ENCODE measurements at places on chromosomes 4 and X.

- no peak for DNase-seq
Measured at GRCh38 chr4:104451573-104451972, 43.1 kb downstream of the CXXC4 start.

DNA sequence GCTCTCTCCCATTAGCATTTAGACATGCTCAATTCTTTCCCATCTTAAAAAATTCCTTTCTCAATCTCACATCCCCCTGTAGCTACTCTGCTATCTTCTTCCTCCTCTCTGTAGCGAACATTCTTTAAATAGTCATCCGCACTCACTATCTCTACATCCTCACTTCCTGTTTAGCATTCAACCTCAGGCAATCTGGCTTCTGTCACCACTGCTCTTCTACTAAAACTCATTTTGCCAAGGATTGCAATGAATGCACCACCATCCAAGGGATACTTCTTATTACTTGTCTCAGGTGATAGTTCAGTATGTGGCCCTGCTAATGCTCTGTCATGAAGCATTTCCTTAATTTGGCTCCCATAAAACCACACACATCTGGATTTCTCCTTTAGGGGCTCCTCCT, 10.9 kb upstream of the TET2 start:
- DNase-seq: no peak

GRCh38 chr4:153520801-153521329, 54.7 kb downstream of the TMEM131L start:
- DNase-seq: no peak

DNA sequence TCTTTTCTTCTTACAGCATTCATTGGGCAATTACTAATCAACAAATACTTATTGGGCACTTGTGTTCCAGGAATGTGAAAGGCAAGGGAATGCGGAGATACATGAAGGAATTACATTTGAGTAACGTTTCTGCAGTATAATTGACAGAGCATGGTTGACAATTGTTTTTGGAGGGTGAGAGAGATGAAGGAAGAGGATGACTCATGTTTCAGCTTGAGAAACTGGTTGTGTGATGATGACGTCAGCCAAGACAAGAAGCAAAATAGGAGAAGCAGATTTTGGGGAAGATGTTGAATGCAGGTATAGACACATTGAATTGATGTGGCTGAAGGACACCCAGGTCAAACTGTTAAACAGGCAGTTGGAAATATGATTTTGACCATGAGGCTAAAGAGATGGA, 8.0 kb upstream of the CPEB2 start:
- DNase-seq: no peak

- no peak for DNase-seq
Measured at GRCh38 chr4:38003102-38003501, 42.9 kb downstream of the PTTG2 start.

DNA sequence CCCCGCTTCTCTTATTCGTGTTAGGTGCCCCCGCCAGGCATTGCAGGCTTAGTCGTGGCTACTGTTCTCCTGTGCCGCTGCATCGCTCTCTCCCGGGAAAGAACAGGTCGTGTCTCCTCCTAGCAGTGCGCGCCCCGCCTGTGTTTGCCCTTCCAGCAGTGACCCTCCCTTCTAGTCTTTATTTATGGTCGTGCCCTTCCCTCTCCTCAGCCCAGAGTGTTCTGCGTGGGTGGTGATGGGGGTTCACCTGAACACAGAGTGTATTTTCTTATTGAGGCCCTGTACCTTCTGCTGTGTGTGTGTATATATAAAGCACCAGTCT, 15.2 kb downstream of the USP11 start:
- no peak for DNase-seq

DNA sequence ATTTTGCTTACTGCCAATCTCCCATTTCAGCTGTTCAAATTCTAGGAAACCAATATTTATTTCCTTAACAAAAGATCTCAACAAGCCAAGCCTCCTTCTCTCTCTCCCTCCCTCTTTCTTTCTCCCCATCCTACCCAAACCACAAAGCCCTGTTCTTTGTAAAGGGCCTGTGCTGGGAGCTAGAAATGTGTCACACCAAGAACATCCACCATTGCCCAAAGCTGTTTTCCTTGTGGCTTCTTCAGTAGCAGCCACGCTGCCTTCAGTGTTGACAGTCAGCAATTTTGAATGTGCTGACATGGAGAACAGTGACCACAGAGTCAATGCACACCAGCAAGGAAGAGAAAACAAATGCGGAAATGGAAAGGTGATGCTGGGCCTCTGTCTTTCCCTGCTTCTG, 203.0 kb downstream of the MAML3 start:
- no peak for DNase-seq

- DNase-seq: no peak
Measured at GRCh38 chr4:172631832-172632231, 536.8 kb upstream of the GALNT7 start.

GRCh38 chrX:71482228-71482958, 50.5 kb upstream of the OGT start:
- no peak for DNase-seq

DNA sequence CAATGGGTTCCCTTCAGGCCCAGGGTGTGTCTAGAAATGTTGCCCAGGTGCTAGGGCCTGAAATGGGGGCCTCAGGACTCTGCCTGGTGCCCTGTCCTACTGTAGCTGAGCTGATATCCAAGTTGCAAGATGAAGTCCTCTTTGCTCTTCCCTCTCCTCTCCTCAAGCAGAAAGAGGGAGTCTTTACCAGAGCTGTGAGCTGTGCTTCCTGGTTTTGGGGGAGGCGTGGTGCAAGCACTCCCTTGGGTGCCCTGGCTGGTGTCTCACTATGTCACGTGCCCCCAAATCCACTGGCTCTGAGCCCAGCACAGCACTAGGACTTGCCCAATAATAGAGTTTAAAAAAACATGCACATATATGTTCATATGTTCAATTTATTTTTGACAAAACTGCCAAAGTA, 29.3 kb upstream of the CT47A1 start:
- DNase-seq: no peak

- DNase-seq: no peak
Measured at GRCh38 chr4:151887031-151887815, 126.4 kb upstream of the GATB start.

DNA sequence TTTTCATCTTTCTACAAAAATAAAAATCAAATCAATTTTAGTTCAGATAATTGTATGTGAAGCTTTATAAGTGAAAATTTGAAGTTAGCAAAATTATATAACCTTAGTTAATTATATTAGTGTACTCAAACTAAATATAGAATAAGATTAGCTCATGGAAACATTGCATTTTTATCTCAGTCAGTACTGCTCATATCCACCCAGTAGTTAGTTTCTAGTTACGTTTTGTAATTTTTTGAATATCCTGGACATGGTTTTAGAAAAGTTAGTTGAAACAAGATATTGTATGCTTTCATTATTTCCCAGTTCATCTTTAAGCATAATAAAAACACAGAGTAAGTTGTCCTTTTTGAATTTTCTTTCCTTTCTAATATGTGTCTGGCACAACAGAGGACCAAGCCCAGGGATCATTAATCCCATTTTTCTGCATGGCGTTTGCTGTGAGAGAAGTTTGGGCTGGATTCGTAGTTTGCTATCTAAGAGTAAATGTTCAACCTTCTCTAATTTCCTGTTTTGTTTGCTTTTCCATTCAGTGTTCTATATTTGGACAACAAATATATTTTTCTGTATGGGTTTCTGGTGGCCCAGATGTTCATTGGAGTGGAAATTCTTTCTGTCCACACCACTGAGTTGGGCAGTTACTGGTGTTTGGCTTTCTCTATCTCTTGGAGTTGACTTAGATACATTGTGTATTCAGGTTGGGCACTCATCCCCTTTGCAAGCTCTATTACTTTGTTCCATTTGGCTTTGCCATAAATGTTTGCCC, 12.1 kb downstream of the TBL1X start:
- DNase-seq: no peak

- no peak for DNase-seq
Measured at GRCh38 chrX:110401135-110401534, 42.5 kb downstream of the RTL9 start.

DNA sequence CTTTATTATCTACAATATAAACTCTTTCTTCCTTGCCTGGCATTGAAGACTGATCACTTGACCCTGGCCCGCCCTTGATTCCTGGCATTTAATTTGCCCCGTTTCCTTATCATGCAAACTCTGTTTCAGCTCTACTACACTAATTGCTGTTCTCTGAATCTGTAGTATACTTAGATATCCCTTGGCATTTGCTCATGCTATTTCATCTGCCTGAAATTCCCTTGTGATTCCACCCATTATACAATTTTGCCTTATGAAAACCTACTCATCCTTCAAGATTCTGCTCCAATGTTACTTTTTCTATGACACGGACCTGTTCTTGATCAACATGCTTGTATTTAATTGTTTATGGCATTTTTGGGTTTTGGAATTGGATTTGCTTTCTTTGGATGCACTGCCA, 459.9 kb upstream of the AMOT start:
- DNase-seq: no peak

DNA sequence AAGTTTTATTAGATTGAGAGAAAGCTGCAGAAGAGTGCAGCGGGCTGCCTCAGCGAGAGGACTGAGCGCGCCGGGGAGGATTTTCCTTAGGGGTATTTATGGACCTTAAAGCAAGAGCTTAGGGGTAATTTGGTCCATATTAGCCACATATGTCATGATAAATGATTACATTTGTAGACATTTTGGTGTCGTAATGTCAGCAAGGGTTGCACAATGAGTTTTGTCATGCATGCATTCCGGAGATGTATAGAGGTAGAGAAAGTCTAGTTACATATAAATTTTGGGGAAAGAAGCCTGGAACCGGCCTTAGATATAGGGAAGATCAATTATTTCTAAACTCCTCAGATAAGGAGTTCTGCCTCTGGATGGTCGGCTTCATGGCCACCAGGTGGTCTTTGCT, 10.0 kb downstream of the MGST2 start:
- no peak for DNase-seq

GRCh38 chrX:44908153-44908552, 35.2 kb downstream of the KDM6A start:
- DNase-seq: no peak

DNA sequence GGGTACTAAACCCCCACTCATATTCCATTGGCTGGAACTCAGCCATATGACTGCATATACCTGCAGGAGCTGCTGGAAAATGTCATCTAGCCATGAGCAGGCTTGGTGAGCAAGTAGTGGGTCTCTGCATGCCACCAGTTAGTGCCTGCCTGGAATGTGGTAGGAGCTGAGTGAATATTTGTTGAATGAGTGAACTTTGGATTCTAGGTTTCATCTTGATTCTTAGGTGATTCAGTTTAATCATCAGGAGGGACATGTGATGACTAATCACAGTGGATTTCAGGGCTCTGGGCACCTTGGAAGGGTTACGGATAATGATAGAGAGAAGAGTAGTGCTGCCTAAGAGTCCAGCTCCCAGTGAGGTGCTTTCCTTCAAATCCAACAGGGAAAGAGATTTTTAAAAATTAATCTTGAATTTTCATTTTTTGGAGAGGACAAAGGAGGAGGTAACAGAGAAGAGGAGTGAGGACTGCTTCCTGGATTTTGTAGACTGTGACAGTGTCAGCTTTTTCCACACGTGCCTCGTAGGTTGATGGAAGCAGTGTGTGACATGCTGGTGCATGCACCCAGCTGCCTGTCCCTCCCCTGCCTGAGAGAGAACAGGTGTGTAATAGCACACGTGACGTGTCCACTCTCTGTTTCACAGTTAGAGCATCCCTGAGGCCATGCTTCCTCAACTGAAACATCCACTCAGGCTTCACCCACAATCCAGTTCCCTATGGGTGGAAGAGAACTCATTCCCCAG, 30.4 kb downstream of the NHS start:
- DNase-seq: no peak

DNA sequence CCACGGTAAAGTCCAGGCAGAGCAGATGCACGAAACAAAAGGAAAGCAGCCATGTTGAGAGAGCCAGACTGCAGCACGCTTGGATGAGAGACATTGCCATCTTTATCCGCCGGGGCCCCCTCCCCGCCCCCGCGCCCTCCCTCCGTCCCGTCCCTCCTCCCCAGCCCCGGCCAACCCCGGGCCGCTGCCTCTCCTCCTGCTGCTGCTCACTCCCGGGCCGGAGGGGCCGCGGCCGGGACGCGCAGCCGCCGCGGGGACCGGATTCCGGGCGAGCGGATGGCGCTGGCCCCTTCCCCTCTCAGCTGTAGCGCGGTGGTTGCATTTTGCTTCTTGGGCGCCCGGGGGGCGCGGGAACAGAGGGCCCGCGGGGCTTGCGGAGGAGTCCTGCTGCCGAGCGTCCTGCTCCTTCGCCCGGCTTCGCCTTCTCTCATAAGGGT, 542 bp downstream of the RNF150 start:
- DNase-seq: no peak

GRCh38 chr4:70938086-70938485, 35.9 kb downstream of the MOB1B start:
- no peak for DNase-seq

DNA sequence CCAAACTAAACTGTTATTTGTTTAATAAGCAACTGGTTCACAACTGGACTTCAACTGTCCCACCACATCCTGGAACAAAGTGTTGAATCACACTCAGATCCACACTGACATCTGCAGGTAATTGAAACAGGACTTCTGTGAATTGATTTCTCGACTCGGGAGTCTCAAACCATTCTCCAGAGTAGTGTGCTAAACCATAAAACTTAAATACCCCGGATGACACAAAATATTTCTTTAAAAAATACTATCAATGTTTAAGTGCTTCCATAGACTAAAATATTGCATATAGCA, 95.4 kb upstream of the PLAC1 start:
- DNase-seq: no peak

GRCh38 chr4:101784957-101785356, 5.6 kb upstream of the BANK1 start:
- no peak for DNase-seq

DNA sequence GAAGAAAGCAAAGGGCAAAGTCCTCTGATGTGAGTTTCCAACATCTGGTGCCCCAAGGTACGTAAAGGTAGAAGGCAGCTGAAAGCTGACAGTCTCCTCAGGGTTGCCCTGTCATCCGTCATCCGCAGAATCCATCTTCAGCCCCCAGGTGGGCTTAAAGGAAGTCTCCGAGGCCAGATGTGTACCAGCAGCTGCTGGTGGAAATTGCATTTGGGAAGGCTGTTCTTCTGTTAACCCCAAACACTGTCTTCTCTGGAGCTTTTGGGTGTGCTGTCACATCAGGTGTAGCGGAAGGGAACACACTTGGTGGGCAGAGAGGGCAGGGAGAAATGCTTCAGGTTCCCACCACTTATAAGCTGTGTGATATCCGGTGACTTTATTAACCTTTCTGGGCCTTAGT, 310.0 kb upstream of the GATB start:
- DNase-seq: no peak

- DNase-seq: no peak
Measured at GRCh38 chr4:25843340-25844097, 19.3 kb downstream of the SEL1L3 start.

- DNase-seq: no peak
Measured at GRCh38 chr4:66059136-66059535, 388.8 kb upstream of the EPHA5 start.

DNA sequence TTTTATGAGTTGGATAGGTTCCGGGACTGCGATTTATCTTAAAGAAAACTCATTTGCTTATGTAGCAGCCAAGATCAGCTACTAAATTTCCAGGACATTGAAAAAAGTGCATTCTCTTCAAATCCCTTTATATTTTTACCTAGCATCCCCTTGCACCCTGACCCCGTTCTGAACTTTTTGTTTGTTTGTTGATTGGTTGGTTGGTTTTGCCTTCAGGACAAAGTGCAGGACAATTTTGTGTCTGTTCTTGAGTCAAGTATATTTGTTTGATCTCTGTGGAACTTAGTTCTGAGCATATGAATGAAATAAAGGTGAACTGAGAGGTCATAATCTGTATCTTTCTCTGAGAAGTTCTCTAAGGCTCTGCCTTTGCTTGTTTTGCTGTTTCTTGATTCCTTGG, 12.8 kb upstream of the TAPT1 start:
- no peak for DNase-seq

All from anterior cingulate cortex (tissue), 58 donors.